A549 (cell line): ENCODE measurements at places on chromosomes 4 and X.

DNA sequence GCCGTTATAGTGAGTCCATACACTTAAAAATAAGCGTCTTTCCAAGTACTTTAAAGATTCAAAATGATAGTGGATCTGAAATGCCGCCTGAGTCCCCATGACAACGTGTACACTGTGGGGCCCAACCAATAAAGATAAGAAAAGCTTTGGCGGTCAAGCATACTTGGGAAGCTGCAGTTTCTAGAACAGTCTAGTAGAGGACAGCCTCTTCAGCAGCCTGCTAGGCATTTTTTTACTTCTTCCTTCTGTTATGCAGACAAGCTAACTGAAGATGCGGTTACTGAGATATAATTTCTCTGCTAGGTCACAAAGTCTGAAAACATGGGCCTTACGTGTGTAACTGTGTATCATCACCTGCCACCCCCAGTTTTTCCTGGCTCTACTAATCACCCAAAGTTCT lies 402 bp upstream of the UPRT start:
- no peak for DNase-seq

DNA sequence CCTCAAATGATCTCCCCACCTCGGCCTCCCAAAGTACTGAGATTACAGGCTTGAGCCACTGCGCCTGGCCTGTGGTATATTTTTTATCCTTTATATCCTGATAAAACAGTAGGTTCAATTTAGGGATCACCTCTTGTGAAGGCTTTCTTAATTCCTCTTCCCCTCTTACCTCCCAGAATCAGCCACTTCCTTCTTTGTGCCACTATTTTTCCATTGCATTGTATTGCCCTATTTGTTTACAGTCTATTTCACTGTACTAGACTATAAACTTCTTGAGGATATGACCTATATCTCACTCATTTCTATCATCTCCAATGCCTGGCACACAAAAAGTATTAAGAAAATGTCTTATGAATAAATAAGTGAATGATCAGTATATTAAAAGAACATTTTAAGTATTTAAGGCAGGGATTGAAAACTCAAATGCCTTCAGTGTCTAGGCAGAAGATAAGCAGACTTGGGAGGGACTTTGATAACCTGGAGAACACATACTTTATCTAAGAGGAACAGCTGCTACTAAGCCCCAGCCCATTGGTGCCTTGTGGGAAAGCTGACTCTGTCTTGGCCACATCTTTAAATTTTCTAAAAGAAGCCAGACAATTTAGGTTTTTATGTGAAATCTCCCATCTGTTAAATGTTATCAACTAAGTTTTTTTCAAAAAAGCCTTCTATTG lies 82.3 kb upstream of the OGT start:
- DNase-seq, result no peak

DNA sequence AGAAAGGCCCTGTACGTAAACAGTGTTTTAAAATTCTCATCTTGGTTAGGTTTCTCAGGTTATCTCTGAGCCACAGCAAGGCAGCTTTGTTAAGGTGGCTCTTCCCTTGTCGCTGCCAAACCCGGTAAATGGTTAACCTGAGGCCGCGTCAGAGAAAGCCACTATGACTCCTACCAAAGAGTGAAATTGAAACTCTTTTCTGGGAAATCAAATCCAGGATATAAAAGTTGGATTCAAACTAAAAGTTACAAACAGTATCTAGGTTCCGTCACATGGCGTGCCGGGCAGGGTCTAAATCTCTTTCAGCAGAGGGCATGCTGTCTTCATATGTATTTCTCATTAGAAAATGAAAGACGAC lies 433 bp downstream of the MMAA start:
- peak; percentile 48 for DNase-seq

DNA sequence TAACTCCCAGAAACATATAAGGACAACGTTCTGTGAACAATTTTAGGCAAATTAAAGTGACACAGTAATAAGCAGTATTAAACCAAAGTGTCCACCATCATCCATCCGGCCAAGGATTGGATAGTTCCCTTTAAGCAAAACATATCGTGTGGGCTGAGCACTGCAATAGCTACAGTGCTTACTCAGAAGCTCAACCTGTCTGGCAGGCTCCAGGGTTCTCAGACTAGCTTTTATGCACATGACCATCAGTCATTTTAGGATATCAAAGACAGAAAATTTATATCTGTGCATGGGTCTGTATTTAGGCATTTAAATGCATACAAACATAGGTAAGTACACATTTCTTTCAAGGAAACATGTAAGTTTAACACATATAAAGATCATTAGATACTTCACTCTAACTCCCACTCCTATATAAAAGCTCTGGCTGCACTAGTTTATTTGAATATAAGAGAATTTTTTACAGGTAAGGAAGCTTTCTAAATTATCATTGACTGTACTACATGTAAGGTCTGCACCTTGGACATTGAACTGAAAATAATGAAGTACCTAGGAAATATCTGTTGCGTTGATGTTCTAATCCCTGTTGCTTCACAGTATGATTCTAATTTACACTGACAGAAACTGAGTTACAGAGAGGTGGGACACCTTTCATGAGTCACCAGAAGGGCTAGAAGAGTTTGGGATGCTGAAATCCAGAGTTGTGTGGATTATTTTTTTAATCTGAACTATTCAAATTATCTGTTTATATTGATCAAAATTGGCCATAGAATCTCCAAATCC lies 67.6 kb downstream of the ELOVL6 start:
- DNase-seq, result no peak

DNA sequence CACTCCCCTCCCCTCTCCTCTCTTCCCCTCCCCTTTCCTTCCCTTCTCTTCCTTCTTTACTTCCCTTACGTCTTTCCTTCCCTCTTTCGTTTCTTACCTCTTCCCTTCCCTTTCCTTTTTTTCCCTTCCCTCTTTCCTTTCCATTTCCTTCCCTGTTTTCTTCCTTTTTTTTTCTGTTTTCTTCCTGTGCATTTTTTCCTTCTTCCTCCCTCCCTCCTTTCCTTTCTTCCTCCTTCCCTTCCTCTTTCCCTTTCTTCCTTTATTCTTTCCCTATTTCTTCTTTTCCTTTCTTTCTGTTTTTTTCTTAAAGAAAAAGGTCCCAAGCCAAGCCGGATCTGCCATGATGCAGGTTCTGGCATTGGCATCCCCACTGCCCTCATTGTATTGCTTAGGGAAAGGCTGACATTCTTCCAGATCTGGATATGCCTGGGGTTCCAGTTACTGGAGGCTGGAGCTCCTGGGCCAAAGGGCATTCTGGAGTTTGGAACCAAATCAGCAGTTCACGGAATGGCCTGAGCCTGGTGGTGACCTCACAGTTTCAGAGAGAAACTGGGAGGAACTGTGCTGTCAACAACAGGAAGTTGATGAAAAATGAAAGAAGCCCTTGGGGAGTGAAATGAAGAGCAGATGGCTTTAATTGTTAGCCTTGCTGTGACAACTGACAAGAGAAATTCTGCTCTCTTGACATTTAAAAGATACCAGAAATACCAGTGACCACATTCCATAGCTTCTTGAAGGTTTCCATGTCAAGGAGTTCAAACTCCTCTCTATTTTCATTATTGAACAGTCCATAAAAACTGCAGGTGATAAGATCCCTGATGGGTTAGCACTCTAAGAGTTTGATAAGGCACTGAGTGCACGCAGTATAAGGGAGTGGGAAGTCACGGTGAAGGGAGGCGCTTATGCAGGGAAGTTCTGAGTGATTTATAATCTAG lies 622.1 kb downstream of the SPRY1 start:
- DNase-seq, result no peak

DNA sequence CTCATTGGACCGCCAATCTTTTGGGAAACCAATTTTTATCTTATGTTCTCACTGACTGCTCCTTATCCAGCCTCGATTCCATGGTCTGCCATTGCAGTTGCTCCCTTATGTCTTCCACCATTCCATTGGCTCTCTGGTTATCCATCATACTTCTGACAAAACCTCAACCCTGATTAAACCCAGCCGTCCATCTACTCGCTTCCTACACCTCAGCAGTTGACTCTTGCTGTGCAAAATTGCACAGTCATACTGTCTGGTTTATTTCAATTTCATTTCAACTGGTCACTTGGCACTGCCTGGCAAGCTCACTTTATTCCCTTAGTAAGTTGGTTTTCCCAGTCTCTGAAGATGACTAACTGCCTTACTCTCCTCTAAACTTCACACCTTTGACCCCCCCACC lies 26.2 kb downstream of the ARL9 start:
- DNase-seq, result no peak

DNA sequence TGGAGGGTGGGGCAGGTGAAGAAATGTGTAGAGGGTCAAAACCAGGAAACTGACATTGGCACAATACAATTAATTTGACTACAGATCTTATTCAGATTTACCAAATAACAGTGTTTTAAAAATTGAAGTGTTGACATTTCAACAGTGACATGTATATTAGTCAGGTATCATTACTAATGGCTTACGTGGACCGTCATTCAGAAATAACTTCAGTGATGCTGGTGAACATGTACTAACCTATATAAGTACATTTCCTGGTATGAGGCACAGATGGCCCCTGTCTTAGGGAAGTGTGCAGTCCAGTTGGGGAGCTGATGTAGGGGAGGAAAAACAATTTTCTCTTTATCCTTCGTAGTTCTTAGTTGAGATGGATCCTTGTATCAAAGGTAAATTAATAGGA lies 22.3 kb upstream of the MAOA start:
- no peak for DNase-seq

GRCh38 chr4:824461-825062 lies 1.4 kb downstream of the CPLX1 start:
- DNase-seq, result no peak

DNA sequence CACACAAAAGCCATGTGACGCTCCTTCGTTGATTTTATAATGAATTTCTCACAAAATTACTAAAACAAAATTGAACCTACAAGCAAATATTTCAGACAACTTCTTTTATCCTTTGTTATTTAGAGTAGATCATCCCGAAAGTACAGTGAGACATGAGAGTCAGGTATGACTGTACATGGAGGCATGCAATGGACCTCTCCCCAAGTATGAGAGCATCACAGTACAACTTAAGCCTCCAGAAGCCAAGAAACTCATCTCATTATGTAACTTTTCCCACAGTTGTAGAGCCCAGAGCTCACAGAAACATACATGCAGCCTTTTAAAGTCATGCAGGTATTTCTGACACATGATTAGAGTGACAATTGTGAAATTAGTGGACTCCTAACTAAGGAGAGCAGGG lies 167.7 kb downstream of the PAPSS1 start:
- no peak for DNase-seq

- DNase-seq, result peak; percentile 6
These were observed 46.6 kb upstream of the FAM47C start for GRCh38 chrX:36961590-36961989.

DNA sequence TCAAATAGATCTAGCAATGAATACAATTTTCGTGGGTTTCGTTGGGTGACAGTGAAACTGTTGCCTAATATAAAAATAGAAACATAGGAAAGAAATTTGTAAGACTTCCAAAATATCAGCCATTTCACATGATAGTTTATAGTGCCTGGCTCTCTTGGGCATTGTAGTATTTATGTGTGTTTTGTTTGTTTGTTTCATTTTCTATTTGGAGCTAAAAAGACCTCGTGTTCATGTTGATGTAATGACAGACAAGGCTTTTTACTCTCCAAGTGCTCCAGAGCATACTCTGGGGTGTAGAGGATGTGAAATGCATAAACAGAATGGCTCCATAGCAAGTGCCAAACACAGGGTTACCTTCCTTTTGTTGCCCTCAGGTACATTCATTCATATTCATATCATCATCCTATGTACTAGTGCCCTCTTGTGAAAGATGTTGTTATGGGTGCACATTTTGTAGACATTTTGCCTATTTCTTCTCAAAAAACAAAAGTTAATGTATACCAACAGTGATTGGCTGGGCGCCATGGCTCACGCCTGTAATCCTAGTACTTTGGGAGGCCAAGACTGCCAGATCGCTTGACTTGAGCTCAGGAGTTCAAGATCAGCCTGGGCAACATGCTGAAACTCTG lies 100.7 kb upstream of the AMOT start:
- DNase-seq, result no peak

DNA sequence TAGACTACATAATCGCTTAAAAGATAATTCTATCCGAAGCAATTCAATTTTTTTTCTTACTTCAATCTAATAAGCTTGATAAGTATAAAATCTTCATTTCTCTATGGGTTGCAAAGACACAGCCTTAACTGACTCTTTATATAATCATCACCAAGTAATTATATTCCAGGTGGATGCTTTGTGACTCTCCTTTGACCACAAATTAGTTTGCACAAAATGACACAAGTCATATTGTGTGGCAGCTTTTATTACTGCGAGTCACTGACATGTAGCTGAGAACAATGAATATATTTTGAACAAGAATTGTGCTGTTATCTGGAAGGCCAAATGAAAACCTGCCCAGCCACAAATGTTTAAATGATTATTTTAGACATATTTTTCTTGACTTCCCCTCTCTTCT lies 1727.8 kb downstream of the ARAP2 start:
- DNase-seq, result no peak

- peak; percentile 10 for DNase-seq
These were observed 7.4 kb upstream of the RELL1 start for GRCh38 chr4:37693450-37694190.

- DNase-seq, result no peak
These were observed 29.1 kb downstream of the SPACA5 start for GRCh38 chrX:48035891-48036290.

- DNase-seq, result no peak
These were observed 13.0 kb downstream of the CORIN start for GRCh38 chr4:47824840-47825239.

- peak; percentile 21 for DNase-seq
These were observed at the start of gene ODAPH for GRCh38 chr4:75555294-75556164. Gene ODAPH, plus strand, starts transcription at chr4:75556066. Its CDS starts 17 bp downstream, at chr4:75556083.

DNA sequence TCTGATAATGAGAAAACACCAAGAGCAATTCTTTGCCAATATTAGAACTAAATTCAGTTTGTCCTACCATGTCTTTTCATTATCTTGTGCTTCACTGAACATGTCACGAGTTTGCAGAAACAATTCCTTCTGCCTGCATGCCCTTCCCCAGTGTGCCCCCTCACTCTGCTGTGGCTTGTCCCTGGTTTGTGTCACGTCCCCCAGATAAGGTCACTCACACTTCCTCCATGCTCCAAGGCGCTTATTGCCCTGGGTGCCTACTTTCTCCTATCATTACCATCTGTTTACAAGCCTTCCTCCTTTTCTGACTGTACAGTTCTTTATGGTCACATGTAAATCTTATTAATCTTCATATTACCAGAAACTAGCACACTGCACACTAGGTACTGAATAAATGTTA lies 394.1 kb downstream of the KCNIP4 start:
- no peak for DNase-seq

- DNase-seq, result peak; percentile 47
These were observed 36.1 kb upstream of the DOCK11 start for GRCh38 chrX:118459494-118459893.

DNA sequence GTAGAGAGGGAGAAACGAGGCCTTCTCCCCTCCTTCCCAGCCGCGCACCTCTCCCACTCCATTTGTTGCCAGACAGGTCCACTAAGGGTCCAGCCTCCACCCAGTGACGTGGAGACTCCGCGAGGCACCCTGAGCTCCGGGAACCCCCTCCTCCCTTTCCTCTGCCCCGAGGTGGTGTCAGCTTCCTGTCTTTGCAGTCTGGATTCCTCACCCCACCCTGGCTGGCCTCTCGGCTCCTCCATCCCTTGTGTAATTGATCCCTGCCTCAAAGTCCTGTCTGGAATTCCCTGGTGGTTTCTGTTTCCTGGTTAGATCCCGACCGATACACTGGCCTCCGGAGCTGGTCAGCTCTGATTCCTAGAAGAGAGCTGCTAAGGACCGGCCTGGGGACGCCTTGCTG lies 105.9 kb upstream of the SCOC start:
- DNase-seq, result no peak
